ENCODE measurements at places on chromosomes 4 and X. TPM values are rescaled to one million over a fixed set of nuclear protein-coding genes. Genes with fewer than 3 reads are reported as not detected.

DNA sequence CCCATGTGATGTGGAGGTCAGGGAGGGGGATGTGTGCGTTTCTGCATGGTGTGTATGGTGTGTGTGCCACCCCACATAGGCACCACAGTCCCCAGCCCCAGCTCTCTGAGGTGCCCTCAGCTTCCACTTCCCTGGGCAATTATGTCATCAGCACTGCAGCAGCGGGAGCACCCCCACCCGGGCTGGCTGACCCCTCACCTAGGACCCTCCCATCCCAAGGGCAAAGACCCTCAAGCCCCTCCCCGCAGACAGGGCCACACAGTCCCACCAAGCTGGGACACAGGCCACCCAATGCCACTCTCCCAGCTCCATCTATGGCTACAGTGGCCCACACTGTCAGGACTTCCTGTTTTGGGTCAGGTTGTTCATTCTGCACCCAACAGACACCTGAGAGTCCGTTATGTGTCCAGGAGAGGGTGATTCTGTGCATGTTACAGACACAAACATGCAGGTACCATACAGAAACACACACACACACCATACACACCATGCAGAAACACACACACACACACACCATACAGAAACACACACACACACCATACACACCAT is 75.2 kb downstream of the JAKMIP1 start:
- no peak for DNase-seq

DNA sequence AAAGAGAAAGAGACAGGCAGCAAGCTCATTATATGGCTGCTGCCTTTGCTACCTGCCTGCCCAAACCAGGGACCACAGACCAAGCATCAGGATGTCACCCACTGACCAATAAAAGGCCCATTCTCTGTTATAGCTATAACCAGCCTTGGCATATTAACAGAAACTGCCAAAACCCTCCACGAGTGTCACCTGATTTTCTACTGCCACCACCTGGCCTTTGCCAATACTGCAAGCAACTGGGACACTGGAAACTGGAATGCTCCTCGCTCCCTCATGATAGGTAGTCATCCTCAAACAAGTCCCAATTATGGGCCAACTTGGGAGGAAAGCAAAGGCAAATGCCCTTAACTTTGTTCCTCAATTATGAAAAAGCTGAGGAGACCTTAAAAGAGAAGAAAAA is 76.0 kb downstream of the SPIN4 start:
- DNase-seq: no peak

- no peak for DNase-seq
Measured at GRCh38 chr4:33711826-33712225, 2532.5 kb downstream of the ARAP2 start.

DNA sequence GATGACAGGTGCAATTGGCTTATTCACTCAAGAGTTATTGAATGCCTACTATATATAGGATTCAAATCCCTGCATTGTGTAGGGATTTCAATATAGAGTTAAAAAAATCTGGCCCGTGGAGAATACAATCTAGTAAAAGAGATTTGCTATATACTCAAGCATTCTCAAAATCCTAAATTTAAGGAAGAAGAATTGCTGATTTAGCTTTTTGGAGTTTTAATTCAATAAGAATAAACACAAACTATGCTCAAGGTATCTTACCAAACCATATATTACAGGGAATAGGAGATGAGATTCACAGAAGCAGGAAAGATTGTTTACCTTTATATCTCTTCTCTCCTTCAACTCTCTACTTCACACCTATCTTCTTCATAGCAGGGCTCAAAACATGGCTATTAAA is 476.8 kb downstream of the PACRGL start:
- DNase-seq: no peak

Gene INTU
- 26.9 TPM for total RNA-seq

DNA sequence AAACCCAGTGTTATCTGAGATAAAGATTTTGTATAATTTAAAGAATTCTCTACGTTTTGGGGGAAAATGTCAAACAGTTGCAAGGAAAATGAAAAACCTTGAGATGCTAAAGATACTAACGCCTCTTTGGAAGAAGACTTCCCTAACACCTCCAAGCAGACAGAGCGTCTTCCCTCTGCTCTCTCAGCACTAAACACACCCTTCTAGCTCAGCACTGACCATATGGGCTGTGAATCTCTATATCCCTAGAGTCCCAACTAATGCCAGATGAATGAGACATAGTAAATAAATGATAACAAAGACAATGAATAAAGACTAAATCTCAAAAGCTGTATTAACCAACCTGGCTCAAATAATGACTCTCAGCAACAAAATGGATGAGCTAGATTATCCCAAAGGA is 13.3 kb downstream of the FUNDC1 start:
- no peak for DNase-seq

Gene XAGE3
- total RNA-seq: not detected

DNA sequence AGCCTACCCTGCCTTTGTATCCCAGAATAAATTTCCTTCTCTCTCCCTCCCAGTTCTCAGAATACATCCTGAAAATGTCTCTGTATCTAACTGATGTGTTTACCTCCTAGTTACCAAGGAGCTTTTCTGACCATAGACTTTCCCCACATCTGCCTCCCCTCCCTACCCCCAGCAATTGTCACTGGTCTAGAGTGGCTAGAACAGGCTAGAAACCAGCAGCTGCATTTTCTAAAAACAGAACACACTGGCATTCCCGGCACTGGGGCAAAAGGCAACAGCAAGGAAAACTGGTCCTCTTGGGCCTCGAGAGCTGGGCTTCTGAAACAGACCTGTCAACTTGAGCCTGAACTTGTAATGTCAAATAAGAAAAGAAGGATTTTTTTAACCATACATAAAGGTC is 16.4 kb downstream of the TASL start:
- DNase-seq: no peak

DNA sequence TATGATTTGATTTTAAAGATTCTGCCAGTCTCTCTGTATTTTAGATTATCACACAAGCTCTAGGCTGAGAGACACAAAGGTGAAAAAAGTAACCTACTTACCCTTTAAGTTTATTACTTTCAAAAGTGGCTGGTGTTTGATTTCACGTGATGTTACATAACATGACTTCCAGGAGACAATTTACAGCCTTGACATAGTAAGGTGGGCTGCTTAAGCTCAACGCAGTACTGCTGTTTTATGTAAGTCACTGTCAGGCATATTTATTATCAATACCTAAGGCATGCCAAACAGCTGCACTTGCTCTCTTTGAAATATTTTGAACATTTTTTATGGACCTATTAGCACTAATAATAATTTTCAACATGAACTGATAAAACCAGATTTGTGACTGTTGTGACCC is 451.5 kb upstream of the FAM241A start:
- DNase-seq: no peak

Gene ABCG2
- 21.6 TPM for total RNA-seq

DNA sequence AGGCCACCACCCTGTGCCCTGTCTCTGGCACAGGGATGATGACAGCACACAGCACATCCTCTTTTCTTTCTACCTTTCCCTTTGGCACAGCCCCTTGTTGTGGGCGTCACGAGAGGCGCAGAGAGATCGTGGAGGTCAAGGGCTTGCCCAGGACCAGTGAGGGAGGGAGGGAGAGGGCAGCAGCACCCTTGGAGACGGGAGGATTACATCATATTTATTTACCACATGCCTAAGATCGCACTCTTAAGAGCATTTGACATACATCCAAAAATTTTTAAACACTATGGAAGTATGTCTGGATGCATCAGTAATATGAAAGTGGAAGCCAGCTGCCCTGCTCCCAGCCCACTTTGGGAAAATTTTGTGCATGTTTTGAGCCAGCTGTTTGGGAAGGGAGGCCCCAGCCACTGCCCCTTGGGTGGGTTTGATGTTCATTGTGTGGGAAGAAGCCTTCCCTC is 12.7 kb downstream of the WFS1 start:
- DNase-seq: no peak

DNA sequence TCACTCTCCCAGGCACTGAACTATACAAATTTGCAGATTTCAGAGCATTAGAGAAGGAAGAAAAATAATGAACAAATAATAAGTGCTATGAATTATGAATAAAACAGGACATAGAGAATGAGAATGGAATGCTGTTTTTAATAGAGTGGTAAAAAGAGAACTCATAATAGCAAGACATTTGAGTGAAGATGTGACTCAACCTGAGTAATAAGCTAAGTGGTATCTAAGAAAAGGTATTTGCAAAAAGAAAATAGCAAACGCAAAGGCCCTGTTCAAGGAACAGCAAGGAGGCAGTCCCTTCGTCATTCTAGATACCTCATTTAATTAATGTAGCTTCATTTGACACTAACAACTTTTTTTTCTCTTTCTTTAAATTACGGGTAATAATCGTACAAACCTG is 1910.0 kb upstream of the TENM3 start:
- DNase-seq: no peak

Gene TMPRSS11D
- not detected for total RNA-seq

DNA sequence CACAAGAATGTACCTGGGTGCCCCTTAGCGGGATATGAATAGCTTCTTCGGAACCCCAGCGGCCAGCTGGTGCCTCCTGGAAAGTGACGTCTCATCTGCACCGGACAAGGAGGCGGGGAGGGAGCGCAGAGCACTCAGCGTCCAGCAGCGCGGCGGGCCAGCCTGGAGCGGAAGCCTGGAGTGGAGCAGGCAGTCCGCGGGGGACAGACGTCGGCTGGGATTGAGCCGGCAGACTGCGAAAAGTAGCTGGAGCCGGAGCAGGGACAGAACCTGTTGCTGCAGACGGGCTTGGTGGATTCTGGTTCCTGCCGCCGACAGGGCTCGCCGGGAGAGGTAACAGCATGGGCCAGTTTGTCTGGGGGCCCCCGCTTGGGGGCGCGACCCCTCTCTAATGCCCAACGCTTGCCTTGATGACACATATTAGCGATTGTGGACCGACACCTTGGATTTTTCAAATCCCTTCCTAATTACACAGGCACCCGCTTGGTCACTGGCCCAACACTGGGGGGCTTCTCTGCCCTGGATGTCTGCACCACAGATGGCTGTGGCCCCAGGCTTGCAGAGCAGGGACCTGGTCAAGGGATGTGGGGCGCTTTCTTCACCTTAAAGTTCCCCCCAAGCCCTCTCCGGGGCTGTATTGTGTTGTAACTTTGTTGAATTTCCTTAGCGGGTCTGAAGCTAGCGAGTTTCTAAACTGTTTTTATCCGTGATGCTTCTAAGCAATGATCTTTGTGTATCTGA is at the start of gene NPFFR2:
Gene NPFFR2 (plus strand): TSS at position 133 of the 741 bp plus-strand sequence. CDS start 96,592 bp downstream, outside the sequence.
- peak; percentile 15 for DNase-seq

Gene C1QTNF7
- total RNA-seq: 0.41 TPM

Gene TMEM35A
- 98.2 TPM for total RNA-seq

- DNase-seq: no peak
Measured at GRCh38 chr4:171534391-171534790, 278.8 kb upstream of the GALNTL6 start.

DNA sequence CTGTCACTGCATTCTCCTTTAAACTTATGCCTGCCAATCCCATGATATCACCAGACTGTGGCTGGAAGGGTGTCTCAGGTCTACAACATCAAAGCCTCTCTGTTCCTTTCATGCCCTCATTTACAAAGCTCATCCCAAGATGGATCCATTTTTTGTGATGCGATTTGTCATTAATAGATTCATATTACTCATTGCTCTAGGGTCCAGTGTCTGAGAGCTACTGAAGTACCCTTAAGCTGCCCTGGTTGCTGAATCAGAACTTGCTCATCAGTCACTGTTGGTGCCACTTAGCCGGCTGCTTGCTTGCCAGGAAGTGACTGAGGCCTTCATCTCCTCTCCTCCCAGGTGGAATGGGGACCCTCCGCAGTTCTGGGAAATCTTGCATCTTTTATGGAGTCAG is 395.5 kb upstream of the BOD1L1 start:
- no peak for DNase-seq

Gene CXCL11
- total RNA-seq: not detected

DNA sequence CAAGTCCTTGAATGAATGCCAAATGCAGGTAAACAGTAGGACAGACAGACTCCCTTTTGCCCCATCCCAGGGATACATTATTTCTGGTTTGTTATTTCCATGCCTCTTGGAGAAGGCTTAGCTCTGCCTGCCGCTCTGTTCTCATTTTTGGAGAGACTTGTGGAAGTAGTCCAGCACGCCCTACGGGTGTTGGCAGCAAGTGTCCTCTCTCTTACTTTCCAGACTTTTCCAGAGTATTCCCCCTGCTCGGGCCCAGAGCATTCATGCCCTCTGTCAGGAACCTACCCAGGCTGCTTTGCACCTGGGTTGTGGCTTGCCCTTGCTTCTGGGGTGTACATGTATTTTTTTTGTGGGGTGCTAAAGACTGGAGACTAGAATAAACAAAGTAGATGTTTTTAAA is 15.3 kb downstream of the SLC34A2 start:
- no peak for DNase-seq

DNA sequence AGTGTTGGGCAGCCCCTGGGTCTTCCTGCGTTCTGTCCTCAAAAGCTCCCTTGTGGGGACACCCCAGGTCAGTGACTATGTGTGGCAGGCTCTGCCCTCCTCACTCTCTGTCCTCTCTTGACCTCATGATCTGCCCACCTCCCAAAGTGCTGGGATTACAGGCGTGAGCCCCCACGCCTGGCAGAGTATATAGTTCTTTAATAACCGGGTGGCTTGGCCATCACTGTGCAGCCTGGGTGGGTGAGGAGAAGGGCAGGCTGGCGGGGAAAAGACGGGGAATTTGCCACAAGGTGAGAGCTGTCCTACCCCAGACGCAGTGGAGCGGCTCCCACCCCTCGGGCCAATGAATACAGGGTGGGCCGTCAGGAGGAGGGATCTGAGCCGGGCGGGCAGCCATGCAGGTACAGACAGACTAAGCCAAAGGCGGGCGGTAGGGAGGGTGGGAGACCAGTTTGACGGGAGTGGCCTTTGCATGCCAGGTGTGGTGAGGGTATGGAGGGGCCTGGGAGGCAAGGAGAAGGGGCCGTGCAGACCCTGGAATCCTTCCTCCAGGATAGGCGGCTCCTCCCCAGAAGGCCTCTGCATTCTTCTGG is 2.5 kb downstream of the SH3BP2 start:
- no peak for DNase-seq

- no peak for DNase-seq
Measured at GRCh38 chr4:183631577-183632198, 27.3 kb downstream of the RWDD4 start.

DNA sequence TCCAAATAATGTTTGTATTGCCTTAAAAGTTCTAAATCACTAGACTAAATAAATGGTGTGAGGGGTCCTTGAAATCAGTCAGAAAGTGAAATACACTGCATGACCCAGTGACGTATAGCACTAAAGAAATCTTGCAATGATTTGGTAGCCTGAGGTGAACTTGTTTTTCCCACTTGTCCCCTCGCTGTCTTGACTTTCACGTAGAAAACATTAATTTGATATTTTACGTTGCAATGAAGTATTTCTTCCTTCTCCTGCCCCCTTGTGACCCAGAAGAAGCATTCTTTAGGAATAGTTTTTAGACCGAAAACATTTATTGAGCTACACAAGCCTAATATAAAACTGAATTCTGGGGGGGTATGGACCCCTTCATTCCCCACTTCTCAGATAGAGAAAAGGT is 3.7 kb downstream of the KLB start:
- DNase-seq: no peak

- DNase-seq: no peak
Measured at GRCh38 chr4:73922766-73923630, 53.8 kb downstream of the CXCL1 start.

Data from frontal cortex (tissue), 4 donors.